ENCODE measurements at places on chromosomes 11 and 22.

GRCh38 chr11:88508759-88509581 lies 171.4 kb upstream of the CTSC start:
- DNase-seq = no peak

GRCh38 chr11:115903179-115903578 lies 399.0 kb upstream of the CADM1 start:
- DNase-seq = no peak

GRCh38 chr11:122852074-122852795 lies 13.9 kb downstream of the CRTAM start:
- DNase-seq = no peak

- DNase-seq = no peak
Measured at GRCh38 chr11:4851033-4851432, 2.0 kb upstream of the OR51S1 start.

DNA sequence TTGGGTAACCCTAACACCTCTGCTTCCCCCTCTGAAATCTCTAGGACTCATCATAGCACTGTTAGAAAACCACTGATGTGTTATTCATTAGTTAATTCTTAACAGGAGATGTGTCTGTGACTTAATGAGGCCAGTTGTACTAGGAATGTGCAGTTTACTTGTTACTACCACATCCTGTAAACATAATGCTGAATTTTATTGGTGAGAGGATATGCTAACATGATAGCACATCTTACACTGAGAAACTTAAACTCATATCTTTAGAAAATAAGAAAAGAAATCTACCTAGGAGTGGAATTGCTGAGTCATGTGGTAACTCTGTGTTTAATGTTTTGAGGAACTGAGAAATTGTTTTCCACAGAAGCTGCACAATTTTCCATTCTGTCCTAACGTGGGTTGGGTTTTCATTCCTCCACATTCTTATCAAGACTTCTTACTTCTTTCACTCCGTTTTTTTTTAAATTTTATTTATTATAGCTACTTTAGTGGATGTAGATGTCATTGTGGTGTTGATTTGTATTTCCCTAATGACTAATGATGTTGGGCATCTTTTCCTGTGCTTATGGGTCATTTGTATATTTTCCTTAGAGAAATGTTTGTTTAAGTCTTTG lies 33.7 kb downstream of the RNF121 start:
- no peak for DNase-seq

- DNase-seq = peak; percentile 47
Measured at GRCh38 chr11:45233121-45233803, 52.9 kb downstream of the SYT13 start.

DNA sequence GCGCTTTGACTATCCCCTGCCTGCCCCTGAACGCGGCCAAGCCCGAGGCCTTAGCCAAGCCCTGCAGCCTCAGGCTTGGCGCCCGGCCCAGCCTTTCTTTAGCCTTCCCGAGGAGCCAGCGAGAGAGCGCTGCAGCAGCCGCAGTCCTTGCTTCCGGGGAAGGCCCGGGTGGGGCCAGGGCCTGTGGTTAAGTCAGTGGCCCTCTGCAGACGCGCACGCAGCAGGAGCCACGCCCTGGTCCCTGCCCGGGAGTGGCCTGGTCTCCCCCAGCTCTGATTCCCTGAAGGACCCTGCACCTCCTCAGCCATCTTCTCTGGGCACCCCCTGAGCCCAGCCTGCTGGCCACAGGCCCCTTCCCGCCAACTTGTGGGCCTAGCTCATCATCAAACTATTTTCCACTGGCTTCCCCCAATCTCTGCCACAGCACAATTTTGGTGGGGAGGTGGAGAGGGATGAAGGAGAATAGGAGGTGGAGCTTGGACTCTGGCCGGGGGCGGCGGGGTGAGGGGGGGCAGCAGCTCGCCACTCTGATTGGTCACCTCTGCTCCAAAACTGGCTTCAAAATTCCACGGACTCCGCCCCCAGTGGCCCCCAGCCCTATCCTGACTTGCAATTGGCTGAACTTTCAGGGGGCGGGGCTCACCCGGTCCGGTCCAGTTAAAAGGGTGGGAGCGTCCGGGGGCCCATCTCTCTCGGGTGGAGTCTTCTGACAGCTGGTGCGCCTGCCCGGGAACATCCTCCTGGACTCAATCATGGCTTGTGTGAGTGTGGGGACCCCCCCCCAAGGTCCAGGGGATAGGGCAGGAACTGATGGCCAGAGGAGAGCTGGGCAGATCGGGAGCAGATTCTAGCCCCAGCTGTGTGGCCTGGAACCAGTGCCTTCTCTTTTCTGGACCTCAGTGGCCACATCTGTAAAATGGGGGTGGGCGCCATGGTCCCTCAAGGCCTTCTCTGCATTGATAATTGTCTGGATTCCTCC lies at the start of gene LGALS1:
Gene LGALS1, plus strand, starts transcription at position 686 of the 979 bp plus-strand sequence. Its CDS starts 67 bp downstream, at position 753.
- peak; percentile 81 for DNase-seq
